NCI-H1694 (cell line): ENCODE measurements at places on chromosomes 7 and 10.

DNA sequence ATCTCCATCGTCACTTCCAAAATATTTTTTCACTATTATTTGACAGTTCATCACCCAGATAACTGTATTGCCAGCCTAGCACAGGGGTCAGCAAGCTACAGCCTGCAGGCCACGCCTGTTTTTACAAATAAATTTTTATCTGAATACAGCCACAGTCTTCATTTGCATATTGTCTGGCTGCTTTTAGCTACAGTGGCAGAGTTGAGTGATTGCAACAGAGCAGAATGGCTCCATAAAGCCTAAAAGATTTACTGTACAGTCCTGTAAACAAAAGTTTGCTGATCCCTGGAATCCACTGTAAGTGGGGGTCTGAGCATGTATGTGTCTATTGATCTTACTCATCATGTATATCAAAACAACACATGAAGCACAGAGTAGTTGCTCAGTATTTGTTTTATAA lies 45.9 kb upstream of the GNAI1 start:
- no peak for DNase-seq

DNA sequence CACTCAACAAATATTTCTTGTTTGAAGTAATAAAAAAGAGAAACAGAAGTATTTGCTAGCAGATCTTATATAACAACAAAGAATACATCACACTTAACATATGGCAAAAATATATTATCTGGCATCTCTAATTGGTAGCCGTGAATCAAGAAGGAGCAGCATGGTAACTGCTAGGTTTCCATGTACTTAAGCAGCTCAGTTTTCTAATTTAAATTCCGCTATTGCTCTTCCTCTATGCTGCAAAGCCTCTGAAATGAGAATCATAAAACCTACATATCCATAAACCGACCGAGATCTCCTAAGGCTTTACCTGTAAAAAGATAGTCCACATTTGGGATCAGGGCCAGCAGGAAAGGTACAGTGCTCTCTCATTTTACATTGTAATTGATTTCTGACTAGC lies 76.6 kb upstream of the PTPRZ1 start:
- DNase-seq, result no peak

GRCh38 chr10:69628891-69629290 lies 1.2 kb upstream of the FAM241B start:
- no peak for DNase-seq

- no peak for DNase-seq
These were observed 31.5 kb downstream of the EPC1 start for GRCh38 chr10:32315424-32315823.

- DNase-seq, result no peak
These were observed 83.4 kb downstream of the VOPP1 start for GRCh38 chr7:55488804-55489340.

DNA sequence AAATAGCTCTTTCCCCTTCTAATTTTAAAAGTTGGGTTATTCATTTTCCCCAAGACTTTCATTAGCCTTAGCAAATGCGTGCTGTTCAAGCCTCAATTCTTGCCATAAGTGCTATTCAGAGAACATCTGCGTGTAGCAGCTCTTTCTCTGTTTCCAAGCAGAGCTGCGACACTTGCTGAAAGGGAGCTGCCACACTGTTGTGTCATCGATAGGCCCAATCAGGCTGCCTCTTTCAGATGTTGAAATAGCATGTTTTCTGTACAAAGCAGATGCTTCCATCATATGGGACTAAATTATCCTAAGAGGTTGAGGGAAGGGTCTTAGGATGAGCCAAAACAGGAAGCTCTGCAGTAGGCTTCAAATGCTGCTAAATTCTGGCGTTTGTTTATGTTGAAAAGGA lies 220.9 kb upstream of the CDC14C start:
- DNase-seq, result no peak

DNA sequence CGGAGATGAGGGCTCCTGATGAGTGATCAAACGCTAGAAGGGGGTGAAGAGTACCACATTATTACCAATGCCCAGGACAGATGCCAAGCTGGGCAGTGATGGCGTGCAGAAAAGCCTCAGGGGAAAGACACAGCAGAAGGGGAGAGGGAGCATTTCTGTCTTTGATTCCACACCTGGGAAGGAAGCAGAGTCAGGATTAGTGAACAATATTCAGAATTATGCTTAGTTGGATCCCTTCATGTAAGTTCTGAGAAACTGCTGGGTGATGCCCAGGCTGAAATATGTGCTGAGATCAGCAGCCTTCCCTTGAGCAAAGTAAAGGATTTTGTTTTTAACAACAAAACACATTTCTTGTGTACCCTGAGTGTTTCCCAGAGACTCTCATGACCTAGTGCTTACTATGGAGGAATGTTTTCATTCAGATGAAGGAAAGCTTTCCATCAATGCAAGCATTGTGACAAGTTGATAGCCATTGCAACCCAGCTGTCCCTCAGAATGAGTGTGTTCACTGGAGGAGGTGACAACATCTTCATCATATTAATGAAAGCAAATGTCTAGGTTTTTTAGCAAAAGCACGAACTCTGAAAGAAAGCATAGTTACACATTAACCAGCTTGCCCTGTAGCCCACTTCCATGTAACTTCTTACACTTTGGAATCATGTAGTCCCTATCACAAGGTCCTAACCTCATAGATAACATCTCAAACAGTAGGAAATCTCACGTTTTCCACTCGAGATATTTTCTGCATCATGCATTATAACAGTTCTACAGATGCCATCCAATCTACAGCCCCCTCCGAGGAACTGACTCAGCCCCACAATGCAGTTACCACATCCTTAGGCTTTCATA lies 23.8 kb upstream of the AKR1C1 start:
- no peak for DNase-seq

GRCh38 chr10:129448539-129448938 lies 18.5 kb upstream of the MGMT start:
- DNase-seq, result no peak

DNA sequence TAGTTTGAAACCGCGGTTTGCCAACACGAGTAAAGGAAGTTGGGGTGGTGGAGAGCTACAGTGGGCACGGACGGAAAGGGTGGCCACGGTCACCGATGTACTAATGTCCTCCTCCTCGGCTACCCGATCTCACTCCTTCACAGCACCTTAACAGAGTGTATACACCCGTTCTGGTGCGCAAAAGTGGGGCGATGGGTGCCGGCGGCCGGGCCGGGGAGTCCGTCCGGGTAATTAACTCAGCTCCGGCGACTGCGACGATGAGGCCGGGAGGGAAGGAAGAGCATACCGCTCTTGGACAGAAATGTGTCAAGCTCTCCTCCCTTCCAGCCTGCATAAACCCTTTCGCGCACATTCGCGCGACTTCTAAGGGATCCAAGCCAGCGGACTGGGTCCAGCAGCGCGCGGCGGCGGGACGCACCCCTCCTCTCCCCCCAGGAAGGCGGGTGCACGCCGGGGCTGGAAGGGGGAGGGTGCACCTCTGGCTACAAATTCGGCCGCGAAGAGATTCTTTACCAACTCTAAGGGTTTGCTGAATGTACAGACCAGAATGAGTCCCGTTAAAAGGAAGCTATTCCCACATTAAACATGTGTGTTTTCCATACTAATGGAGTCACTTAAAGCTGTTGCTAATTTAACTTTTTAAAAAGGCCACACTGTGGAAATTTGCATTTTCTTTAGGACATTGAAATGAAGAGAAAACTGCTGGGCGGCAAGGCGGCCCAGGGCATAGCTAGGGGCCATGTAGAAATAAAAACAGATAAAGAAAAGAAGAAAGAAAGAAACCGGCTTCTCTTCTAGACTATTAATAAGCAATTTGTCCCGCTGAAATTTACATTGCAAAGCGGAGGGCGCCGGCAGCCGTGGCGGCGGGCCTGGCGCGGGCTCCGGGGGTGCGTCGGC lies 6.6 kb upstream of the EBF3 start:
- DNase-seq, result no peak

- DNase-seq, result no peak
These were observed 496.6 kb downstream of the INHBA start for GRCh38 chr7:41206267-41206666.

- no peak for DNase-seq
These were observed 143.4 kb downstream of the TCF7L2 start for GRCh38 chr10:113093188-113094113.

DNA sequence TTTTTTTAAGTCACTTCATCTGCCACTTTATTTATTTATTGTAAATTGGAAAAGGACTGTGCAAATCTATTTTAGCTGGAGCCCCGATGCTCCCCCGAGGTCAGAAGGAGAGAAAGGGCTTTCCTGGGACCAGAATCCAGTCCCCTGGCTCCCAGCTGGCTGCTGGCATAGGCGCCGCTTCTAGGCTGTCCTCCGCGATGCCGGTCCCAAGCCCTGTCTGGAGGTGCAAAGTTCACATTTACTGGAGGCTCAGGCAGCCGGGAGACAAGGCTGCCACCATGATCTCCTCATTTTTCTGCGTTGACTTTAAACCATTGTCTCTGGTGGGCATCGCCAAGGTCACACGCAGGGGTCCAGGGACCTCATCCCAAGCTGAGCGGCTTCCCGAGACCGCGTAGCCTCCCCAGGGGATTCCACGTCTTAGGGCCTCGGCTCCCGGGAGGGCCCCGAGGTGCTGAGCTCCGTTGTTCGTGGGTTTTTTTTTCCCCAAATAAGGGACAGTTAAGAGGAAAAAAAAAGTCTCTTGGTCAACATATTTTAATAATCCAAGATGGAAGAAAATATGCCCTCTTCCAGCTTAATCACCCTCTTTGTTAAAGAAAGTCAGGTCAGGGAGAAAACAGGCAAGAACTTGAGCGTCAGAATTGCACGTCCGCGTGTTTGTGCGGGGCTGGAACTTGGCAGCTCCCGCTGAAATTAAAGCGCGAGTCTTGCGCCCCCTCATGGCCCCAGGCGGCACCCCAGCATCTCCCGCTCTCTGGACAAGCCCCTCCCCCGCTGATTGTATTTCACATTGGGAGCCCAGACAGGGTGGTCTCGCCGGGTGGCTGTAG lies 11.9 kb downstream of the RGR start:
- no peak for DNase-seq

DNA sequence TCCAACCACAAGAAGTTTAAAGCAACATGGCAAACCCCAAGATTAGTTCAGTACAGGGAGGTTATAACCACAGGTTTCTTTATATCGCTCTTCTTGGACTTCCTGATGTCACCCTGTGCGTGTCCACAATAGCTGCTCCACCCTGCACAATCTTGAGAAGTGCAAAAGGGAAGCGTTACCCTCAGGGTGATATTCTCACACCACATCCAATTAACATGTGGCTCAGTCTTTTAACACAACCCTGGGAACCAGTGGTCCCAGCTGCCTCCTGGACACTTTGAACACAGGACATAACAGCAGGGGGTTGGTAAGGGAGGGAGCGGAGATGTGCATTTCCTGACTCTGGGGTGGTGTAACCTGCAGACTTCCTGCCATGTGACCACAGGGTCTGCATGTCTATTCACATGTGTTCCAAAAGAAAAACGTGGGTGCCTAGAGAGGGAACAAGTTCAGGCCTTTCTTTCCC lies 64.6 kb downstream of the GSAP start:
- no peak for DNase-seq

- no peak for DNase-seq
These were observed 517 bp downstream of the ITGB1 start for GRCh38 chr10:32957341-32958084.

DNA sequence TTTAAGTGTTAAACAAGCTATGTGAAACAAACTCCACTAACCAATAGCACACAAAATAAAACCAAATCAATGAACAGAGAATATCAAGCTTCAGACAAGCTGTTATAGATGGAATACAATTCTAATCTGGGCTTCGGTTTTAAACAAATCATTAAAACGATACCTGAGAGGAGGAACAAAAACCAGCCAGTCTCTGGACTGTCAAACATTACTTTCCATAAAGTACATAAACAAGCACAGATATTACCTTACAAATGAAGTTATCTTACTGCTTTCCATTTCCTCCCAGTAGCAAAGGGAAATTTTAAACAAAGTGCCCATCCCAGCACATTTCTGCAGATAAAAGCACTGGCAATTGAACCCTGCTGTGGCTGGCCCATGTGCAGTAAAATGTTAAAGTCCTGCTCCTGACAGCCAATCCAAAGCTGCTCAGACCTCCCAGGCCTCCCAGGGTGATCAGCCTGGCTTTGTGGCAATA lies 128.0 kb downstream of the NRCAM start:
- no peak for DNase-seq

GRCh38 chr7:80488851-80489370 lies 23.0 kb downstream of the GNAT3 start:
- DNase-seq, result no peak

- DNase-seq, result no peak
These were observed 105.3 kb downstream of the CREB5 start for GRCh38 chr7:28517606-28518005.
